Parietal lobe (tissue), 2 donors: ENCODE measurements at places on chromosomes 11 and 22. TPM values are rescaled to one million over a fixed set of nuclear protein-coding genes. Genes with fewer than 3 reads are reported as not detected.

The PRODH gene
- total RNA-seq = 2.8 TPM

The ANKK1 gene
- total RNA-seq = not detected

The COMMD9 gene
- total RNA-seq = 48.5 TPM

The BATF2 gene
- total RNA-seq = not detected

The KCTD14 gene
- total RNA-seq = 1.3 TPM

The C1QTNF4 gene
- total RNA-seq = 19.7 TPM

The TBX10 gene
- total RNA-seq = not detected

The DDIAS gene
- 2.5 TPM for total RNA-seq

The CECR2 gene
- total RNA-seq = 13.5 TPM

The GDPD4 gene
- not detected for total RNA-seq

The SCGB1A1 gene
- not detected for total RNA-seq

The HOATZ gene
- 1.3 TPM for total RNA-seq

The SULT4A1 gene
- total RNA-seq = 55.7 TPM

The KLHL35 gene
- 36.0 TPM for total RNA-seq

The OR8G5 gene
- total RNA-seq = not detected

The OR51B4 gene
- total RNA-seq = 0.94 TPM

The TBX1 gene
- not detected for total RNA-seq

The REXO2 gene
- total RNA-seq = 54.8 TPM

The MRPL17 gene
- 23.2 TPM for total RNA-seq

The KCNQ1 gene
- not detected for total RNA-seq

The FERMT3 gene
- total RNA-seq = 0.63 TPM

The CSF2RB gene
- total RNA-seq = 0.31 TPM

The YPEL1 gene
- total RNA-seq = 89.5 TPM

The SCUBE2 gene
- total RNA-seq = 7.2 TPM

The TCN1 gene
- not detected for total RNA-seq

The OR51E2 gene
- total RNA-seq = not detected

The CEP126 gene
- total RNA-seq = 14.7 TPM

The MMP8 gene
- total RNA-seq = not detected

The ACR gene
- total RNA-seq = not detected

The P2RY2 gene
- total RNA-seq = not detected

The SCGB1C1 gene
- total RNA-seq = not detected

The SCN3B gene
- 95.2 TPM for total RNA-seq

The ZNF143 gene
- 39.1 TPM for total RNA-seq

The HTR3A gene
- 0.63 TPM for total RNA-seq

The MMP13 gene
- total RNA-seq = not detected

The IGF2 gene
- 3.1 TPM for total RNA-seq

The RTN4R gene
- total RNA-seq = 14.7 TPM

The MRGPRE gene
- not detected for total RNA-seq
